Suprapubic skin (tissue), 4 donors: ENCODE measurements at places on chromosomes 12 and 14. TPM values are rescaled to one million over a fixed set of nuclear protein-coding genes. Genes with fewer than 3 reads are reported as not detected.
A peak's percentile ranks its signal among the peaks of the same experiment; 100 is the strongest.

Gene CCDC38
- not detected for total RNA-seq

Gene DAO
- not detected for total RNA-seq

GRCh38 chr12:47903151-47903611 lies 1.6 kb downstream of the VDR start:
- DNase-seq = no peak

- DNase-seq = no peak
These were observed 47.9 kb upstream of the CERS5 start for GRCh38 chr12:50215033-50215432.

Gene MANSC1
- 11.5 TPM for total RNA-seq

GRCh38 chr14:81589381-81590065 lies 55.9 kb upstream of the SEL1L start:
- DNase-seq = no peak

Gene GALNT8
- 0.72 TPM for total RNA-seq

DNA sequence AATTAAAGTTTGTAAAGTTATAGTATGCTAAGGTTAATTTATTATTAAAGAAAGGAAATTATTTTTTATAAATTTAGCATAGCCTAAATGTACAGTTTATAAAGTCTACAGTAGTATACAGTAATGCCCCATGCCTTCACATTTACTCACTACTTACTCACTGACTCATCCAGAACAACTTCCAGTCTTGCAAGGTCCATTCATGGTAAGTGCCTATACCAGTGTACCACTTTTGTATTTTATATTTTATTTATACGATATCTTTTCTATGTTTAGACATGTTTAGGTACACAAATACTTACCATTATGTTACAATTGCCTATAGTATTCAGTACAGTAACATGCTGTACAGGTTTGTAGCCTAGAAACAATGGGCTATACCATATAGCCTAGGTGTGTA lies 95.1 kb upstream of the GRIN2B start:
- DNase-seq = no peak

- no peak for DNase-seq
These were observed 37.4 kb downstream of the GNPTAB start for GRCh38 chr12:101793401-101793800.

Gene DPY19L2
- 0.64 TPM for total RNA-seq

GRCh38 chr12:57853864-57854556 lies 7.5 kb upstream of the CTDSP2 start:
- no peak for DNase-seq

DNA sequence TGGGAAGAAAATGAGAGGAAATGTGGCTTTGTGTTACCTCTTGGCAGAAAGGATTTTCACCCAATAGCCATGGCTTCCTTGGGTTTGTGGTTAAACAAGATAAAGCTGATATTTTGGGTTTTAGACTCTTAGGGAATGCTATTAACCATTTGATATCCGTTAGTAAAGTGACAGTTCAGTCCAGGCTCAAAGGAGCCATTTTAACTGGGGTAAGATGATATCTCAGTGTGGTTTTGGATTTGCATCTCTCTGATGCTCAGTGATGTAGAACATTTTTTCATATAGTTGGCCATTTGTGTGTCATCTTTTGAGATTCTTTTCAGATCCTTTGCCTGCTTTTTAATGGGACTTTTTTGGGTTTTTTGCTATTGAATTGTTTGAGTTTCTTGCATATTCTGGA lies 30.1 kb downstream of the IFT43 start:
- no peak for DNase-seq

Gene CLEC4C
- not detected for total RNA-seq

Gene DPPA3
- not detected for total RNA-seq

Gene SYNDIG1L
- not detected for total RNA-seq

GRCh38 chr12:47714826-47715386 lies 9.1 kb upstream of the RPAP3 start:
- DNase-seq = no peak

- no peak for DNase-seq
These were observed 474.1 kb upstream of the PRICKLE1 start for GRCh38 chr12:43063650-43064049.

DNA sequence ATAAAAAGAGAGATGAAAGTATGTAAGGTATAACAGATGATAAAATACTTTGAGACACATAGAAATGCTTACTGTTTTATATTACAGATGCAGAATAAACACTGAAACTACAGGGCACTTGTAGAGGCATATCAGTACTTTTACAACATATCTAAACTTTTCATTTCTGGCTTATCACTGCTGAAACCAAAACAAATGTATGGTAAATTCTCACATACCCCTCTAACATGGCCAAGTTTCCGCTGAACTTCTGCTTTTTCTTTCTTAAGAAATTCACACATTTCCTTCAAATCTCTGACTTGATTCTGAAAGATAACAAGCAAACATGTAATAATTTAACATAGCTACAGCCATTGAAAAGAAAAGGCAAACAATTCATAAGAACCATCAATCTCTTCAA lies 33.3 kb upstream of the C12orf50 start:
- DNase-seq = no peak

- no peak for DNase-seq
These were observed 31.6 kb downstream of the EAPP start for GRCh38 chr14:34507884-34508283.

DNA sequence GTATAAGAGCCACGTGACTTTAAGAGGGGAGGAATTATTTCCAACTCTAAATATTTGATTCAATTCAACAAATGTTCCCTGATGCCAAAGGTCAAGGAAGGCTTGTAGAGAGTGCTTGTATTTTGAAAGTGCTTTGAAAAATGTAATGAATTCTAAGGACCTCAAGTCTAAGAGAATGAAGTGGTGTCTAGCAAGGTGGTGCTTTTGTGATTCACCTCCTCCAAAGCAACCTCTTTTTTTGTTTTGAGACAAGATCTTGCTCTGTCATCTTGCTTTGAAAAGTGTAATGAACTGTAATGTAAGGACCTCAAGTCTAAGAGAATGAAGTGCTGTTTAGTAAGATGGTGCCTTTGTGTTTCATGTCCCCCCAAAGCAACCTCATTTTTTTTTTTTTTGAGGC lies 13.7 kb downstream of the AK7 start:
- no peak for DNase-seq

DNA sequence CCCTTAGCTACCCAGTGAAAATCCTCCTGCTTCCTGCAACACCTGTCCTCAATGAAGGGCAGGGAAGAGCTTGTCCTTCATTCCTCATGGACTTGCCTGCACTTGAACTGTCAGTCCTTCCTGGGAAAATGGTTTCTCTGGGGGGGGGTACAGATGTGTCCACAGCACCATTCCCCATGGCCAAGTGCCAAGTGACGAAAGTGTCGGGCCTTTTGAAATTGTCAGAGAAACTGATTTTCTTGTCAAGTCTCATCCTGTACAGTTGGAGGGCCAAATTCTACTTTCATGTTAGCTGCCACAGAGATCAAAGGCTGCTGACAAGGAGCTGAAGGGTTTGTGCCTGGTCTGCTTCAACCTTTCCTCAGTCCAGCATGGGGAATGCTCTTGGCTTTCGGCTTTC lies 179.5 kb upstream of the PARP11 start:
- DNase-seq = no peak

Gene APAF1
- 12.8 TPM for total RNA-seq

DNA sequence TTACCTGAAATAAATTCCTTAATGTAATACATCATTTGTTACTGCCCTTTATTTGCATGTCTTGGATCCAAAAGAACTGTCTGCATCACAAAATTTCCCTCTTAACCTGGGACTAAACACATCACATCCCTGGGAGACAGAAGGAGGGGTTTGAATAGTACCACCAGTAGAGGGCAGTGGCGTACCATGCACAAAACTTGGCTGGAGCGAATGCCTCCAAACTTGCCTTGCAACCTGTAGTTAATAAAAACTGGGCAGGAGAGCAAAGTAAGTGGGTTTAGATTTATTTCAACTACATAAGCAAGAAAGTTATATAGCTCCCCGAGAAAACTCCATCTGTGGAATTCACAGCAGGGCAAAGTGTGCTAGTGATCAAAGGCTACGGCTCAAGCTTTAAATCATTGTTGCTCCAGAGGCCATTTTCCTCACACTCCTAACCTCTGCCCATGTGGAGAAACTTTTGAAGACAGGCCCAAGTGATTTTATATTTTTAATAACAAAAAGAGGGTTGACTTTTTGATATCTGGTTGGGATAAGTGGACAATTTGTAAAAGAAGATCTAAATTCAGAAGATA lies 1176.7 kb upstream of the SEL1L start:
- no peak for DNase-seq

- DNase-seq = no peak
These were observed 73.0 kb upstream of the ATF1 start for GRCh38 chr12:50690925-50691324.

DNA sequence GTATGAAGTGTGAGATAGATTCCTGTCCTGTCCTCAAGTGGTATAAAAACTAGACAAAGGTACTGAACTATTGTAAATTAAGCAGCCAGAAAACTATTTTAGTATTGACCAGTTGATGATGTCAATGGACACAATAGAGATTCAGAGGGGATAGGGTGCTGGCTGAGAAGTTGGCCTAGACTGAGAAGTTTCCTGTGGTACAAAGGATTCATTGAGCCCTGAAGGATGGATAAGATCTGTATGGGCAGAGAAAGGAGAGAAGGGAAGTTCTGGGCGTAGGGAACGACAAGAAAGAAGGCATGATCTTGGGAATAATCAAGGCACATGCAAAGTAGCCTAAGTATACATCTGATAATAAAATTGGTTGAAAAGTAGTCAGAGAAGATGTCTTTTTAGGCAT lies 44.6 kb downstream of the DAD1 start:
- no peak for DNase-seq

Gene THTPA
- 16.7 TPM for total RNA-seq

DNA sequence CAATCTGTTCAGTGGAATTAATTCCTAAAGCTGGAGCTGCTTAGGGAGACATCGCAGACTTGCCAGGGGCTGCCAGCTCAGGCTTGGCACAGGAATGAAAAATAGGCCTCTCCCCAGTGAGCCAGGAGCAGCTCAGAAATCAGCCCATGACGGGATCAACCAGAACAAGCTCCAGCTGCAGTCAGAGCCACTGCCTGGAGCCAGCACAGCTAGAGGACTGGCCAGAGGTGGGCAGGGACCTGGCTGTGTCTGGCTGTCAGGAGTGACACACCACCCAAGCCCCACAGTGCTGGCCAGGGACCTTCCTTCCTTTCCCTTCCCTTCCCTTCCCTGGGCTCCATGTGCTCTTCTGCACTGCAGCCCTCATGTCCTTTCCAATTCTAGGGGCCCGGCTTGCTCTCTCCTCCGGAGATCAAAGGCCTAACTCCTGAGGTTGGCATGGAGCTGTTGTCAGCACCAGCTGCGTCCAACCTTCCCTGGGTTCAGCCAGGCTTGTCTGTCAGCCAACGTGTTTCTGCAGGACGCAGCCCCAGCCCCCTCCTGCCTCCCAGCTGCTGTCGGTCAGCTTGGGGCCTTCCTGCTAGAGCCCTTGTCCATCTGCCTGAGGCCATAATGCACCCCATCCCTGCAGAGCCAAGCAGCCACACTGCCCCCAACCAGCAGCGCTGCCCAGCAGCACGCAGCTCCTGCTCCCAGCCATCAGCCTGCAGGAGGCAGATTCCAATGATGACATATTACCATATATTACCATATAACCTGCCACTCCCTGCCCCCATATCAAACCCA lies 149.3 kb downstream of the CALM1 start:
- no peak for DNase-seq

Gene LRRC43
- not detected for total RNA-seq

DNA sequence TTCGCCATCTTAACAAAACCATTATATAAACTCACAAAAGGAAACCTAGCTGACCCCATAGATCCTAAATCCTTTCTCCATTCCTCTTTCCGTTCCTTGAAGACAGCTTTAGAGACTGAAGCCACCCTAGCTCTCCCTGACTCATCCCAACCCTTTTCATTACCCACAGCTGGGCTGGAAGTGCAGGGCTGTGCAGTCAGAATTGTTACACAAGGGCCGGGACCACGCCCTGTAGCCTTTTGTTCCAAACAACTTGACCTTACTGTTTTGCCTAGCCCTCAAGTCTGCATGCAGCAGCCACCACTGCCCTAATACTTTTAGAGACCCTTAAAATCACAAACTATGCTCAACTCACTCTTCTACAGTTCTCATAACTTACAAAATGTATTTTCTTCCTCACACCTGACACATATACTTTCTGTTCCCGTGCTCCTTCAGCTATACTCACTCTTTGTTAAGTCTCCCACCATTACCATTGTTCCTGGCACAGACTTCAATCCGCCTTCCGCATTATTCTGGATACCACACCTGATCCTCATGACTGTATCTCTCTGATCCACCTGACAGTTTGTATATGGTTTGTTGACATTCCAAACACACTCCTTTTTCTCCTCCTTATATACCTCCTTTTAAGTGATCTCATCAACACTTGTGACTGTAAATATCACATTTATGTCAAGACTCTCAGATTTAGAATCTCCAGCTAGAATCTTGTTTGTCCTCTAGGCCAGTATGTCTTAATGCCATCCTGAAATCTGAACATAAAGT lies 208.7 kb downstream of the KITLG start:
- peak; percentile 75 for DNase-seq

Gene MNAT1
- 15.9 TPM for total RNA-seq

GRCh38 chr14:51836417-51836816 lies 24.0 kb upstream of the GNG2 start:
- DNase-seq = no peak

Gene MORN3
- 1.6 TPM for total RNA-seq

DNA sequence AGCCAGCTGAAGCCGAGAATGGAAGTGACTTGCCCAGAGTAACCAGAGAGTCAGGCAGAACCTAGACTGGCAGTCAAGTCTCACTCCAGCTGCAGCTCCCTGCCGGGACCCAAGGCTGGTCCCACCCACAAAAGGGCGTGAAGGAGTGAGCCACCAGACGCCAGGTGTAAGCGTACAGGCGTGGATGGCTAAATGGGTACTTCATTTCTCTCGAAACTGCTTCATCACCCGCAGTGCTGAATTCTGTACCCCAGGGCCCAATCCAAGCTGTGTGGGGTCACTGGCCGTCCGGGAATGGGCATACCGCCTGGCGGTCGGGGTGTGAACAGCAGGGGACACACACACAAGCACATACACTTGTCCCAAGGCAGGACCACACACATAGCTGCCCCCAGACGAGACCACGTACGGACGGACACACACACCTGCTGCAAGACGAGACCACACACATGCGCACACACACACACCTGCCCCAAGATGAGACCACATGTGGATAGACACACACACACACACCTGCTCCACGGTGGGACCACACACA lies 34.8 kb downstream of the DEGS2 start:
- no peak for DNase-seq

- DNase-seq = no peak
These were observed 40.3 kb upstream of the NUAK1 start for GRCh38 chr12:106179086-106179485.

Gene DLK1
- not detected for total RNA-seq

GRCh38 chr12:94254270-94254669 lies 105.9 kb downstream of the PLXNC1 start:
- no peak for DNase-seq

Gene SLC6A15
- 2.4 TPM for total RNA-seq

Gene CGRRF1
- total RNA-seq = 10.7 TPM

DNA sequence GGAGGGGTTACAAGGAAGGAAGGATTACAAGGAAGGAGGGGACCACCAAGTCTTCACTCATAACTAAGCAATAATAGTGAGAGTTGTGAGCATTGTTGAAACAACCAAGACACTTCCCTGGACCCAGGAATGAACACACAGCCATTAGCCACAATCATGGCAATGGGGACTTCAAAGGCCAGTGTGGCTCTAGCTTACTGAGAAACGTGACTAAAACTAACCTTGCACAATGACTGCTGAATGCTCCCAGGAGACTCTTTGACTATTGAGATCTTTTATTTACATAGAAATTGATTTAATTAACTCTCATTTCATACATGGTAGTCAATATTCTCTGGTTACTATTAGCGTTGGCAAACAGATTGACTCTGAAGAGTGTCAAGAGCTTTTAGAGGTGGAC lies 263.0 kb upstream of the SOX5 start:
- DNase-seq = no peak
